Activated CD4-positive, alpha-beta memory T cell treated with anti-CD3 and anti-CD28 coated beads, Interleukin-2, amount 10 ng/mL, durations not matched to agents 7 days and 5 days (primary cell): ENCODE measurements at places on chromosomes 6 and 20.

GRCh38 chr20:63309261-63310071 lies 16.5 kb downstream of the COL20A1 start:
- DNase-seq, result no peak

DNA sequence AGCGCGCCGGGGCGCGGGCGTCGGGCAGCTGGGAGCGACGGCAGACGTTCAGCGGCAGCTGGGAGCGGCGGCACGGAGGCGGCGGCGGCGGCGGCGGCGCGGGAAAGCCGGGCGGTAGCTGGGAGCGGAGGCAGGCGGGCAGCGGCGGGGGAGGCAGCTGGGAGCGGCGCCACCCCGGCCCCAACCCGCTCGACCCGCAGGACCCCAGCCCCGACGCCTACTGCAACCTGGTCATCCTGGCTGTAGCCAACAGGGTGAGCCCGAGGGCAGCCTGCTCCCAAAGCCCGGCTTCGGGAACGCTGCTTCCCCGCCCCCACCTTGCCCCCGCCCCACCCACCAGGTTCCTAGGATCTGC lies 8.9 kb downstream of the CCM2L start:
- DNase-seq, result no peak

DNA sequence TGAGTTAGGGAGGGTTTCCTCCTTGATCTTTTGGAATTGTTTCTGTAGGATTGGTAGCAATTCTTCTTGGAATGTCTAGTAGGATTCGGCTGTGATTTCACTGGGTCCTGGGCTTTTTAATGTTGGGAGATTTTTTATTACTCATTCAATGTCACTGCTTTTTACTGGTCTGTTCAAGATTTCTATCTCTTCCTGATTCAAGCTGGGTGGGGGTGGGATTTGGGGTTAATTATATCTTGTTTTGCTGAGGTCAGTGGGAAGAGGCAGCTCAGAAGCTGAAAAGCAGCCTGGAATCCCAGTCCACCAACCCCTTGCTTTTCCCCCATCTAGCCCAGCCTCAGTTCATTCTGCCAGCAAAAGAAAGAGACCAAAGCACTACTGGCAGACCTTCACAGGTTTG lies 39.6 kb downstream of the SUMO4 start:
- DNase-seq, result no peak

DNA sequence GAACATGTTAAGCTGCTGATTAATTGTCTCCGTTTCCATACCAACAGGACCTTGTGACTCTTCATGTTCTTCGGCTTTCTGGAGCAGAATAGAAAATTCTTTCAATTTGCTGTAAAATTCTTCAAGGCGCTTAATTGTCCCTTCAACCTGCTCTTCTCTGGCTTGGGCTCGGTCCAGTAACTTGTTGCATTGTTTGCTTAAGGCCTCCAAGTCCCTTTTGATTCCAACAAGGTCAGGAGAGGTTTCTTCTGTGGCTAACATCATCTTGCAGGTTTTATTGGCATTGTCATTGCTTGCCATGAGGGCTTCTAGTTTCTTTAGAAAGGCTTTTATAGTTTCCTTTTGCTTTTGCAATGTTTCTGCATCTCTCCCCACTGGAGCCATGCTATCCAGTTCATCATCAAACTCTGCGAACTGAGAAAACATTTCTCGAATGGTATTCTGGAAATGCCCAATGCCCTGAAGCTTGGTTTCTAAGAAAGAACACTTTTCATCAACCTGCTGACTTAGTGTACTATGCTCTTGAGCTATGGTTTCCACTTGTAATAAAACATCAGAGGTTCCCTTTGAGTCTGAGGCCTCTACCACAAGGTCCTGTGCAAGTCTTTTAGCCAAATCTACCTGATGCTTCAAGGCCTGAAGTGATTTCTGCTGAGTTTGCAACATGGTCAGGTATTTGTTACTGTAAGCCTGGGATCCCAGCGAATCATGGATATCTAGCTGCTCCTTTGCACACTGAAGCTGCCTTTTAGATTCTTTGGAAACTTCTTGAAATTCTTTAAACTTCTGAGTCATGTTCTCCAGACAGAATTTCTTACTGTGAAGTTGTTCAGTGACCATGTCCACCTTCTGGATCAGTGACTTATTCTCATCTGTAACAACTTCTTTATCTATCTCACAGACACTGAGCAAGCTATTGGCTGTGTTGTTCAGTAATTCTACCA lies 90.2 kb downstream of the DST start:
- DNase-seq, result no peak

GRCh38 chr6:5173810-5174209 lies 86.9 kb downstream of the LYRM4 start:
- no peak for DNase-seq

DNA sequence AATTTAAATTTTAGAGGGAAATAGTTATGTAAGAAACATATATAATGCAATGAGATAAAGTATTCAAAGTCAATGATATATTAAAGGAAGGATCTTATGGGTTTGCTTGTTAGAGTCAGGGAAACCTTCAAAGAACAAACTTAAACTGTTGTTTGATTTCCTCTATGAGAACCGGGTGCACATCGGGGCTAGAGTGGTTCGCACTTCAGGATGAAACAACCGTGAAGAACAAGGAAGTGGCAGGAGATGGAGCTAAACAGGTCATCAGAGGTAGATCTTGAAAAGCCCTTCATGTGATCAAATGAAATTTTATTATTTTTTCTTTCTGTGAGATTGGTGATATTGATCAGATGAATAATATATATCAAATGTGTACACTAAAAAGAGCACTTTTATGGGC lies 951.9 kb upstream of the FLRT3 start:
- no peak for DNase-seq

- DNase-seq, result peak; percentile 51
Observed at GRCh38 chr20:36467076-36467999, 74.0 kb upstream of the MYL9 start.

- DNase-seq, result no peak
Observed at GRCh38 chr6:125570526-125570925, 178.9 kb upstream of the HEY2 start.

DNA sequence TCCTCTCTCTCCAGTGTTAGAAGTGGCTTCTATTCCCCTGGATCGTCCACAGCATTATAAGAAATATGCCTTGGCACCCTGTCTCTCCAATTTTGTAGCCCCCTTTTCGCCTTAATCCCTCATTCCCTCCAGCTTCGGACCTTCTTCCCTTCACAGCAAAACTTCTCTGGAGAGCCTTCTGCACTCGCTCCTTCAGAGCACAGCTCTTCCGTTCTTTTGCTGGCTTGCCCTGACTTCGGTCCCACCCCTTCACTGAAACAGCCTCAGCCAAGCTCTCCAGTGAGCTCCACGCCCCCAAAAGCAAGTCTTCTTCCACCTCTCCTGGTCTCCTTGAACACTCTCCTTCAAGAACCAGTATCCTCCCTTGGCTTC lies 134.7 kb upstream of the RNF24 start:
- no peak for DNase-seq

- no peak for DNase-seq
Observed at GRCh38 chr6:149286905-149287304, 30.6 kb upstream of the TAB2 start.

- DNase-seq, result no peak
Observed at GRCh38 chr20:19083136-19083621, 129.3 kb upstream of the SLC24A3 start.

DNA sequence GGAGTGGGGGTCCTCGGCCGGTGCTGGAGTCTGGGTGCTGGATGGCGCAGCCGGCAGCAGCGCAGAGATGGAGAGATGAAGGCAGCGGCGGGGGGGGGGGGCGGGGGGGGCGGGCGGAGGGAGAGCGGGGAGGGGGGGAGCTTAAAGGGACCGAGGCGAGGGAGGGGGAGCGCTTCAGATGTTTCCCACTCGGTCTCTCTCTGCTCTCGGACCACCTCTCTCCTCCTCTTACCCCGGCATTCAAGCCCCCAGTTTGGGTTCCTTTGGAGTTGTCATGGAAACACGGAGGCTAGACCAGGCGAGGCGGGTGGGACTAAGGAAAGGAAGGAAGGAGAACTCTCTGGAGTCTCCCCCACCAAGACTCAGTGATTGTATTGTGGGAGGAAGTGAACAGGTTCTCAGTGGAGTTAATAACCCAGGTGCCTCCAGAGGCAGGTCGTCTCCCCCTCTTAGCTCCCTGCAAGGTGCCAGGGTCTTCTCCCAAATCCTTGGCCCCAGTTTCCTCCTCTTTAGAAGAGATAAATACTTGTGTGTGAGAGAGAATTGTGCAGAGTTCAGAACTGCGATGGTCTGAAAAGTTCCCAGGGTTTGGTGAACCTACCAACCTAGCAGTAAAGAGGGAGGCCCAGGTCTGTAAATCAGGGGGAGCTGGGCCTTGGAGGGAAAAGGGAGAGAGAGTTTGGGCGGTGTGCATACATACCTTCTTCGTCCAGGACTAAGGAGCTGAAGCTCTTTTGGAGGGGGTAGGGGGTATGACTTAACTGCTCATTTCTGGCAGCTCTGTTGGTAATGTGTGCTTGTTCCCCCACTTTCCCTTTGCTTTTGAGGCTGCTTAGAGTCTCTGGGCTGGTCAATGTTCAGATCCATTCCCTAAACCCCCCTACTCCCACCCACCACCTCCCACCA lies at the start of gene PRRT1:
Gene PRRT1 (minus strand): TSS at position 77 of the 906 bp plus-strand sequence. CDS start 112 bp downstream, outside the sequence.
- no peak for DNase-seq

GRCh38 chr6:168372889-168373288 lies 53.3 kb upstream of the DACT2 start:
- no peak for DNase-seq

- no peak for DNase-seq
Observed at GRCh38 chr6:139115989-139116758, 18.7 kb upstream of the HECA start.
